ENCODE measurements at places on chromosomes 6 and 20.

GRCh38 chr20:40633123-40633850 lies 55.7 kb downstream of the MAFB start:
- DNase-seq: no peak

DNA sequence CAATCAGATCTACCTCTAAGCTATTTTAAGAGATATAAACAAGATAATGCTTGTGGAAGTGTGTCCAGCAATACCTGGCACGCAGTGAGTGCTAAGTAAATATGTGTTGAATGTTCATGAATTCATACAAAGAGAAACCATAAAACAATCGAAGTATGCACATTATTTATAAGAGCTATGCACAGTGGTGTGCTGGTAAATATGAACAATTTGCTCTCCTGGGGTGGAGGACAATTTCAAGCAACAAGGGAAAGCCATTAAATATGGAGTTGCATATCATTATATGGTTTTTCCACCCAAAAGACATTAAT lies 526.6 kb upstream of the MARCKS start:
- DNase-seq: no peak

GRCh38 chr6:87798393-87799278 lies 96.6 kb upstream of the AKIRIN2 start:
- DNase-seq: no peak

GRCh38 chr20:38211200-38212097 lies 46.4 kb upstream of the TGM2 start:
- DNase-seq: peak; percentile 26

GRCh38 chr20:18734525-18735189 lies 78.9 kb upstream of the SCP2D1 start:
- DNase-seq: no peak

DNA sequence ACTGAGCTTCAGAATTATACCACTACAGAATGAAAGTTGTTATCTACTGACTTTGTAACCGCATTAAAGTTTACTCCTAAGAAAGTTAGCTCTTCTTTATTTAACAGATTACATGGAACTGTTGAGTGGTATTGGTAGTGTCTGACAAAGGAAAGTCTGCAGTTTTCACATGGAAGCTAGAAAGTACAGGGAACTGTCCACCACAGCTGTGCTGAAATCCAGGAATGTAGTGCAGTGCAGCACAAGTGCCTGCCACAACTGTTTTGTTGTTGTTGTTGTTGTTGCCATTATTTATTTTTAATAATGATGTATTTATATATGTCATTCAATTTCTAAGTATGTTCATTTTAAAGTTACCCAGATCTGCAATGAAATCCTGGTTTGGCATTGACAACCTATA lies 464.9 kb downstream of the TBC1D32 start:
- DNase-seq: no peak

- DNase-seq: no peak
Observed at GRCh38 chr6:145885431-145885830, 70.8 kb upstream of the FBXO30 start.

DNA sequence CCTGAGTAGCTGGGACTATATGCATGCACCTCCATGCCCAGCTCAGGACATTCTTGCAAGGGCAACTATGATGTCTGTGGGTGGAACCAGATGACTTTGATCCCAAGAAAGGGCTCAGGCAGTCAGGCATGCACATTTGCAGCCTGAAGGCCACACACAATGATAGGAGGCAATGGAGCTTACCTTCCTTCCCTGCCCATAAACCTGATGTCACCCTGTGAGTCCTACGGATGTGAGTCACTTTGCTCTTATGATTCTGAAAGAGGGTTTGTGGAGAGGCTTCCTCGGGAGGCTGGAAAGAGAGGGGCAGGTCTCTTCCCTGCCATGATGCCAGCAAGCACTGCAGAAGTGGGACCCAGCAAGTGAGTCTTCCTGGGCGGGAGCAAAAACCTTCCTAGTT lies 202.4 kb downstream of the LY86 start:
- DNase-seq: no peak

DNA sequence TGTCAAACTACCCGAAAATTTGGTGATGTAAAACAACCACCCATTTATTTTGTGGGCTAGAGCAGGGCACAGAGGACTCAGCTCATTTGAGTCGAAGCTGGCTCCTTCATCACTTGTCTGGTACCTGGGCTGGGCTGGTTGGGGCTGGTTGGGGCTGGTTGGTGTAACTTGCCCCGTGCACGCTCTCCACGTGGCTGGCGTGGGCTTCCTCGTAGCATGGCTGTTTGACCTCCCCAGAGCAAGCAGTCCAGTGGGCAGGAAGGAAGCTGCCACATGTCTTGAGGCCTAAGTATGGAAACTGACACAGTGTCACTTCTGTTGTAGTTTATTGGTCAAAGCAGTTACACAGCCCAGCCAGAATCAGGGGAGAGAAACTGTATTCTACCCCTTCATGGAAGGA lies 27.1 kb downstream of the BCAS4 start:
- no peak for DNase-seq

GRCh38 chr6:4932228-4932903 lies 71.5 kb downstream of the RPP40 start:
- DNase-seq: no peak

DNA sequence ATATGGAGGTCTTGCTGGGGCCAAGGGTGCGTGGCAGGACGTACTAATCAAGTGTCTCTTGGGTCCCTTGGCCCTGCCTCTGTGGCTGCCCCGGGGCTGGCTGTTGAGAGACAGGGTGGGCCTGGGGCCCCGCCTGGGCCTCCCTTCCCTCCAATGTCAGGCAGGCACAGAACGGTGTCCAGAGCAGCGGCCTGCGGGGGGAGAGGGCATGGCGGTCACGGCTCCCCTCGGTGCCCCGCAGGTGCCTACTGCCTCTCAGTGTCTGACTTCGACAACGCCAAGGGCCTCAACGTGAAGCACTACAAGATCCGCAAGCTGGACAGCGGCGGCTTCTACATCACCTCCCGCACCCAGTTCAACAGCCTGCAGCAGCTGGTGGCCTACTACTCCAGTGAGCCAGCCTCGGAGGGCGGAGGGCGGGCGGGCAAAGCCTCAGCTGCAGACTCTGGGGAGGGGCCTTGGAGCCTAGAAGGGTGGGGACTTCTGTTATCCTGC lies 50.0 kb downstream of the SRC start:
- DNase-seq: no peak

GRCh38 chr6:122408702-122409458 lies 9.4 kb downstream of the HSF2 start:
- no peak for DNase-seq

DNA sequence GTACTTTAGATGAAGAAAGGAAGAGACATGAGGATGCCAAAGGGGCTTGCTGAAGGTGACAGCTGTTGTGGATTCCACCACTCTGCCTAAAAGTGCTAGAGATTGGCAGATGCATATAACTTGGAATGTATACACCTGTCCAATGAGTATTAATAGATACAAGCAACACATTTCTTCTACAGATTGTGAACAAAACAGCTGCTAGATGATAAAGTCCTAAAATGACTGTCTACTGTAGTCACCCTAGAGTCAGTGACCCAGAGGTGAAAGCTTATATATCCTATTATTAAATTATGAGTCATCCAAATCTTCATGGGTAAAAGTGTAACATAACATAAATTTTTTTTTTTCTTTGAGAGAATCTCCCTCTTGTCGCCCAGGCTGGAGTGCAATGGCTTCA lies 5.2 kb downstream of the RNF217 start:
- DNase-seq: no peak

- DNase-seq: no peak
Observed at GRCh38 chr6:170063851-170064602, 226.9 kb downstream of the DLL1 start.

DNA sequence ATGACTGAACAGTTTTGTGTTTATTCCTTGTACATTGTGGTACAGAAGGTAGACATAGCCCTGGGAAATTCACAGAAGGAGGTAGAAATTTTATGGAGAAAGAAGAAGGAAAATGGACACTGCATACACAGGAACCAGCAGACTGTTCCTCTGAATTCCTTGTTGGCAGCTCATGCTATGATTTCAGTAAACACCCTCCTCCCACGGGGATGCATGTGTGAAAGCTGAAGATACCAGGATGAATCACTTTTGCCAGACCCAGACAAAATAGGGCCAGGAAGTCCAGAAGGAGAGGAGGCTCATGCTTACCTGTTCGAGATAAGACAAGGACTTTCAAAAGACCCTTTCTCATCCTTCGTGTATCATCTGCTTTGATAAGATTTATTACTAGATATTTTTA lies 110.3 kb upstream of the GGTLC1 start:
- DNase-seq: no peak

DNA sequence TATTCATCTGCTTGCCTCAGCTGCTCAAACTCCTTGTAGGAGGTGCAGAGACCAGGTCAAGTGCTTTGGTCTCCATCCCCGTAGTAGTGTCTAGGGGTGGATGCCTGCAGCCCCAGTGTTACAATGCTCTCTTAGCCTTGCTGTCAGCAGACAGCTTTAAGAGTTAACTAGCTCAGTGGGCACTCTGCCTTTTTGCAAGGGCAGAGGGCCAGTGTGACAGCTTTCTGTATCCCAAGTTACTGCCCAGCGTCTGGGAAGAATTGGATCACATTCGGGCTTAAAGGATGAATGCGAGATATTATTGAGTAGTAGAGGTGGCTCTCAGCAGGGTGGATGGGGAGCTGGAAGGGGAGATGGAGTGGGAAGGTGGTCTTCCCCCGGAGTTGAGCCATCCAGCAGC lies 339.9 kb upstream of the RNF217 start:
- no peak for DNase-seq

GRCh38 chr20:46179862-46180261 lies 61.7 kb downstream of the CD40 start:
- DNase-seq: no peak

DNA sequence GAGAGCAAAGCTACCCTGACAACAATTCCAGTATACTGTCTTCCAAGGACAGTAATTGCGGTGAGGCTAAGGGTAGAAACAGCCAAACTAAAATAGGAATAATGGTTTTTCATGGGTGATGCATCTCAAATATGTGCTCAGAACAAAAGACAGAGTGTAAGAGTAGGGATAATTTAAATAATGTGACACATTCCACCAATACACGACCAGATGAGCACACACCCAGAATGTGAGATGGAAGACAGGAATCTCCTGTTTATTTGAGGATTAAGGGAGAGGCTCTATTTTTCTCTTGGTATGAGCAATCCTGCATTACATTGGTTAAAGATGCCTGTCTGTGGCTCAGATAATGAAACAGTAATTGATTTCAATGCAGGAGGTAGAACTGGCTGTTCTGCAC lies 292.9 kb upstream of the ZFP64 start:
- DNase-seq: no peak

Measured in globus pallidus (tissue), 1 donor.